ENCODE measurements at places on chromosomes 5 and 9.

DNA sequence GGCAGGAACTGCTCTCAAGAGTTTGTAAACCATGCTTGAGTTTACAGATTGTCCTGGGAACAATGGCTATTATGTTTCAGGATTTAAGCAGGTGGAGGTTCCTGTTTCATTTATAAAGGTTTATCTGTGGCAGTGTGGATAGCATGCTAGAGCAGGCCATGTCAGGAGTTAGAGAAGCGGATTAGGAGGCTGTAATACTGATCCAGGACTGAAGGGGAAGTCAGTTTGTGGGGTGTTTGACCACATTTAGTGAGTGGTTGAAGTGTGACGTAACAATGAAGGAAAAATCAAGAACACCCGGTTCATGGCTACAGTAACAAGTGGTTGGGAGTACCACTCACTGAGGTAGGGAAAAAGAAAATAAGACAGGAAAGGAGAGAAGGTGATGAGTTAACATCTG, 299.0 kb downstream of the TLR4 start:
- DNase-seq: no peak

- DNase-seq: no peak
These were observed 68.6 kb downstream of the VCAN start for GRCh38 chr5:83540105-83540504.

DNA sequence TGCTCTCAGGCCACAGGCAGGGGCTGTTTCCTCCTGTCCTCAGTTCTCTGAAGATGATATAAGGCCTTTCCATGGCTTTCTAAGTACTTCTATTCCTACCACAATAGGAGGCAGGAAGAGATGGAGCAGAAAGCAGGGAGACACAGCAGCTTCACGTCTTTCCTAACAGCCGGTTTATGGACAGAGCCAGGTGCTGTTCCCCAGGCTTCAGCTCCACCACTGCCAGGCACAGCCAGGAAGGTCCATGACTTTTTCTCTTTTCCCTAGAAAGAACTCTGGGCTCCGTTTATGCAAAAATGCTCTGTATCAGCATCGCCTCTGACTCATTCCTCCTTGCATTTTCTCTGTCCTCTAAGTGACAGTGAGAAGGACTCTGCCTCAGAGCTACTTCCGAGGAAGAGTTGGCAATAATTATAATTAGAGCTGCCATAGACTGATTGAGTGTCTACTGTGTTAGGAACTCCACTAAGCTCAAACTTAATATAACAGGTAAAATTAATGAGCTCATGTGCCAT, 478.5 kb downstream of the RASEF start:
- DNase-seq: no peak

- no peak for DNase-seq
These were observed 2.2 kb downstream of the LHX3 start for GRCh38 chr9:136202454-136203407.

GRCh38 chr9:117882171-117882570, 178.0 kb downstream of the TLR4 start:
- no peak for DNase-seq

DNA sequence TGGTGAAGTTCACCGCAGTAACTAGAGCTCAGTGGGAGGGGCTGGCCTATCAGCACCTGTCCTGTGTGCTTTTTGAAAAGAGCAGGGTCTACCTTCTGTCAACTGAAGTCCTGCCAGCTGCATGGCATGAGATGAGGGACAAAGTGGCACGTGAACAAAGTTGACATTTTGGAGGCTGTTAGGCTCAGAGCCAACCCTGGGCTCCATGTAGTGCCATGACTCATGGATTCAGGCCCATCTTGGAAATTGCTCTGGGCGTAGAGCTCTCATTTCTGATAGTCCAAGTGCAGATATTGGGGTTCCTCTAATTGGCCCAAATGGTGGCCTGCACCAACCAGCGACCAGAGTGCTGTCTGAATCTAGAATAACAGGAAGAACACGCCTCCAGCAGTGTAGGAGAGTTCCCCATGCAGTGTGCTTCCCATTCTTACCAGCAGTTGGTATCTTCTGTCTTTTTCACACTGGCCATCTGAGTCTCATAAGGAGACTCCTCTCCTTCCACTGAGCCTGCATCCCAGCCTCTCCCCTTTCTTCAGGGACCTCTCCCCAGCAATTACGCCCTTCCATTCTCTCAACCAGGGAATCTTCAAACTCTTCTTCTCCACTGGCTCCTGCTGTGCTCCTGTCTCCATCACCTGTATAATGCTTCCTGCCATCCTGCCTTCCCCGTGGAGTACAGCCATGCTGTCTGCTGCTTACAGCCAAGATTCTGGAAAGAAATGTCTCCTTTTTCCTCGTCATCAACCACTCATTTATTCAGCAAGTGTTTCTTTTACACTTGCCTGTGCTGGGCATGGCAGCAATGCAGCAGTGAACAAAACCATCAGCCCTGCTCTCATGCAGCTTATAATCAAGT, 30.4 kb downstream of the IRF1 start:
- no peak for DNase-seq

DNA sequence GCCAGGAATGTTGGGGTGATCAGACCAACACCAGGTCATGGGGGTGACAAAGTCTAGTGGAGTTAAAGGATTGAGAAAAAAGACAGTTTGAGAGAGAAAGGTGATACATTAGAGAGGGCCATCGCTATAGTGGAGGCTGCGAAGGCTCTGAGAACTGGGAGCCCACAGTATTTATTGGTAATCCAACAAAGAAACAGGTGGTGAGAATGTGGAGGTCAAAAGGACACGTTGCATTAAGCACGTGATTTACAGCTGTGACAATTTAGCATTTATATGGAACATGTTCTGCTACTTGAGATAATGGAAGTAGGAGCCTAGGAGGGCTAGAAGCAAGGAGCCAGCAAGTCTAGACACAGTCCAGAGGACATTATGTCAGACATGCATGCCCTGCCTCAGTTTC, 2086.5 kb upstream of the C9orf72 start:
- no peak for DNase-seq

DNA sequence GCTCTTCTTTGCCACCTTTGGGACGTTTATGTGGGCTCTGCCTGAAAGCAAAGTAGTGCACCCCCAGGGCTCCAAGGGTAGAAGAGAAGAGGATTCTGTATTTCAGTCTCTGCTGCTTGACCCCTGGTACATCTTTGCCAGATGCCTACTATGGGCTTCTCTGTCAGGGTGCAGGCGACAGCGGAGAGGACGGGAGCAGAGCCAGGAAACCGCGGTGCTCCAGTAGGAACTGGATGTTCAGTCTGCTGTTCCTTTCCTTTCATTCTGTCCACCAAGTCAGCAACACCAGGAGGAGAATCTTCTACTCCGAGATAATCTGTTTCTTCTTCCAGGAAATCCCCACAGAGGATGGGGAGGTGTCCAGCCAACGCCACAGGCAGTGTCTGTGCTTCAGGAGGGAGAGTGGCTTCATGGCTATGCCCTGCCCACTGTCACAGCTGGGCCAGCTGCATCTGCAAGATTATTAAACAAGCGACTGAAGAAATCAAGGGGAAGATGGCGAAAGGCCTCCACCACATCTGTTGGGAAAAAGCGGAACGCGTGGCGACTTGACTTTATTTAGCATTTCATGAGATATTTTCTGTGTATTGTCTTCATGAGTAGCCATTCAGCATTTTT, 398.3 kb downstream of the IRX1 start:
- DNase-seq: no peak

DNA sequence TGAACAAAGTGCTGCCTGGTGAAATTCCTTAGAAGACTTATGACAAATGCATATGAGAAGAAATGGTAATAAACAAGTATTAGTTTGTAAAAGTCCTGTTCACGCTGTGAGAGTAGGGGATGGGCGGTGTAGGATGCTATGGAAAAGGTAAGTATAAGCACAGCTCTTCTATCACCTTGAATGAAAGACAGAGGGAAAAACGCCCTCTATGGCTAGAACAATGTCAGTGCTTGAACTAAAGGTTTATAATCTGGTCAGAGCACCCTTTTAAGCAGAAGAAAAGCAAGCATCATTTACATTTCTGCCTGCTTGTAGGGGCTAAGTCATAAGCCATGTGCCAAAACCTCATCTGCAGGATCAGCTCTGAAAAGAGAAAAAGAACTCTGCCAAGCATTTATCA, 115.2 kb downstream of the LHFPL2 start:
- no peak for DNase-seq

GRCh38 chr9:126155756-126156664, 170.6 kb upstream of the MVB12B start:
- DNase-seq: no peak

DNA sequence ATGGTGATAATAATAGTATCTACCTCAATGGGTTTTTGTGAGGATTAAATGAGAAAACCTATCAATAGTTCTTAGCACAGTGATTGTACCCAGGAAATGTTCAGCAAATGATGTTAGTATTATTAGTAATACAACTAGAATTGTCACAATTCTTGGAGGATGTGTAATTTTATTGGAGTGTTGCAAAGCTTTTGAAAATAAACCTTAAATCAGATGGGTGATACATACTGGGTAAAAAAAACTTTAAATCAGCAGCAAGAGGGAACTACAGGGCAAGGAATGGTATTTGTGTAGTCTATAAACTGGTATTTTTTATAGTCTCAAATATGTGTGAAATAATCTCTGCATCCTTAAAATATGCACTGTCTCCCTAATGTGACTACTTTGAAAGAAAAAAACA, 371.6 kb downstream of the PIK3R1 start:
- no peak for DNase-seq

GRCh38 chr9:87278971-87279733, 218.5 kb upstream of the DAPK1 start:
- DNase-seq: no peak

- DNase-seq: no peak
These were observed 938 bp downstream of the NINJ1 start for GRCh38 chr9:93132946-93133680.

DNA sequence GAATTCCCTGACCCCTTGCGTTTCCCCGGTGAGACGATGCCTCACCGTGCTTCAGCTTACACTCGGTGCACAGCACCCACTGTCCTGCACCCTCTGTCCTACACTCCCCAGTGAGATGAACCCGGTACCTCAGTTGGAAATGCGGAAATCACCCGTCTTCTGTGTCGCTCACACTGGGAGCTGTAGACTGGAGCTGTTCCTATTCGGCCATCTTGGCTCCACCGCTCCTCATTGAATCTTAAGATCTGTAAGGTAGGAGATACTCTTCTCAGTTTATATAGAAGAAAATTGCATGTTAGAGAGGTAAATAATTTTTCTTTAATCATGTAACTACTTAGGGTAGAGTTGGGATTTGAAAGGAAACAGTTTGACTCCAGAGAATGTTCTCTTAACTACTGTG, 62.2 kb downstream of the DMRTA1 start:
- no peak for DNase-seq

- no peak for DNase-seq
These were observed 83.7 kb downstream of the SERINC5 start for GRCh38 chr5:80172067-80172695.

DNA sequence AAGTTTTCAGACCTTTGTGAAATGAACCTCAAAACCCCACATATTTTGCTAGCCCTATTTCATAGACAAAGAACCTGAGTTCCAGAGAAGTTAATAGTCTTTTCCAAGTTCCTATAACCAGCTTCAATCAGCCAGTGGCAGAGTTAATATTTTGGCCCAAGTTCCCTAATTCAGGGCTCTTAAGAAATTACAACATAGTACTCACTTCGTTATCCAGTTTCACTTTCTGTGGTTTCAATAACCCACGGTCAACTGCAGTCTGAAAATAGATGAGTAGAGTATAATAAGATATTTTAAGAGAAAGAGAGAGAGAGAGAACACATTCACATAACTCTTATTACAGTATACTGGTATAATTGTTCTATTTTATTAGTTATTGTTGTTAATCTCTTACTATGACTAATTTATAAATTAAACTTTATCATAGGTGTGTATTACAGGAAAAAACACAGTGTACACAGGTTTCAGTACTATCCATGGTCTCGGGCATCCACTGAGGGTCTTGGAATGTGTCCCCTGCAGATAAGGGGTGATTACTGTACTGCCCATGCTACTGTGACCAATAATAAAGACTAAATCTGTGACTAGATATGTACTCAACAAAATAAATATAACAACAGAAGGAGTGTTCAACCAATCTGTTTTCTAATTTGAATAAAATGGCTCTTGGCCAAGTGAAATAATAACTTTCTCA, 9.3 kb upstream of the MYOT start:
- no peak for DNase-seq

GRCh38 chr5:67021031-67021430, 175.6 kb downstream of the CD180 start:
- no peak for DNase-seq

- DNase-seq: no peak
These were observed 32.5 kb downstream of the JAKMIP2 start for GRCh38 chr5:147750065-147750464.

- no peak for DNase-seq
These were observed at the start of gene DMRT3 for GRCh38 chr9:976258-976942. DMRT3 (plus strand) TSS chr9:976655; CDS start chr9:977002, 347 bp downstream.

DNA sequence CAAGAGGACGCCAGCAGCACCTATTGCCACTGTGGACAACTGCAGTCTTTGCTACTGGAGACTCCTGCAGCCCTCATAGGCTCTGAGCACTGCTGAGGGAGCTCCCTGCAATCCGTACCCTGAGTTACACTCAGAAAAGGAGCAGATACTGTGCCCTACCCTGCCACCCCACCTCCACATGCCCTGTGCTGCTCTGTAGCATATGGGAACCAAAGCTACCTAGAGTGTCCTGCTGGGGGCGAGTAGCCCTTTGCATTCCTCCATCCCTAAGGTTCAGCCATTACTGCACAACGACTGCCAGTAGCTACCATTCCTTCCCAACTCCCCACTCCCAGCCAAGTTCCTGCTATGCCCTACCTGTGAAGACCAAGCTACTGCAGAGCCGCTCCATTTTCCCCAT, 90.2 kb upstream of the SNCAIP start:
- no peak for DNase-seq

- no peak for DNase-seq
These were observed 35.1 kb upstream of the ADRB2 start for GRCh38 chr5:148791334-148791667.
